ENCODE measurements at places on chromosomes 1 and 21.

- no peak for DNase-seq
Measured at GRCh38 chr1:186839041-186839400, 10.3 kb downstream of the PLA2G4A start.

GRCh38 chr1:33902486-33903209 lies 38.8 kb downstream of the HMGB4 start:
- DNase-seq, result no peak

- DNase-seq, result no peak
Measured at GRCh38 chr21:34970167-34970500, 79.0 kb downstream of the RUNX1 start.

- no peak for DNase-seq
Measured at GRCh38 chr1:181175356-181175910, 86.9 kb downstream of the IER5 start.

GRCh38 chr1:31417148-31417547 lies 4.1 kb downstream of the SERINC2 start:
- DNase-seq, result no peak

GRCh38 chr1:39086386-39086785 lies 60.2 kb downstream of the NDUFS5 start:
- DNase-seq, result no peak

GRCh38 chr1:28860332-28861073 lies 48.5 kb downstream of the OPRD1 start:
- DNase-seq, result no peak

- DNase-seq, result no peak
Measured at GRCh38 chr1:90616395-90616794, 100.7 kb downstream of the BARHL2 start.

GRCh38 chr1:56472860-56473259 lies 106.5 kb downstream of the PLPP3 start:
- no peak for DNase-seq

- DNase-seq, result no peak
Measured at GRCh38 chr1:116228511-116228910, 117.3 kb downstream of the MAB21L3 start.

DNA sequence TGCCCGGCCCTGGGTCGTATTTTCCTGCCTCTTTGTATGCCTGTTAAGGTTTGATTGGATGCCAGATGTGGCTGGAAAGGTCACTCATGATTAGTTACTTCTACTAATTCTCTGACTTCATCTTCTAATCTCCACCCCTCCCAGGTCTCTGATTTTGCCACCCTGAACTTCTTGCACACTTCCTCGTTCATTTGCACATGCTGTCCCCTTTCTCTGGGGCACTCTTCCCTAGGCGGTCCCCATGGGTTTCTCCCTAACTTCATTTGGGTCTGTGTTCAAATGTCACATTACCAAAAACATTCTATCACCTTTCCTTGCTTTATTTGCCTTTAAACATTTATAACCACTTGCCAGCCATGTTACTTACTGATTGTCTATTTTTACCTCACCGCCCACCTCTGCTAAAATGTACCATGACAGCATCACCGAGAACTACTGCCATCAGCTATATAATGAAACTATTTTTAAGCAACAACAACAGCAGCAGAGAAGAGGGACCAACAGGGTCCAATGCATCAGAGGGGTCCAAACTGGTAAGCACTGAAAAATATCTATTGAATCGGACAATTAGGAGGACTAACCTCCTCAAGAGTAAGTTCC lies 45.8 kb upstream of the FMOD start:
- DNase-seq, result no peak

DNA sequence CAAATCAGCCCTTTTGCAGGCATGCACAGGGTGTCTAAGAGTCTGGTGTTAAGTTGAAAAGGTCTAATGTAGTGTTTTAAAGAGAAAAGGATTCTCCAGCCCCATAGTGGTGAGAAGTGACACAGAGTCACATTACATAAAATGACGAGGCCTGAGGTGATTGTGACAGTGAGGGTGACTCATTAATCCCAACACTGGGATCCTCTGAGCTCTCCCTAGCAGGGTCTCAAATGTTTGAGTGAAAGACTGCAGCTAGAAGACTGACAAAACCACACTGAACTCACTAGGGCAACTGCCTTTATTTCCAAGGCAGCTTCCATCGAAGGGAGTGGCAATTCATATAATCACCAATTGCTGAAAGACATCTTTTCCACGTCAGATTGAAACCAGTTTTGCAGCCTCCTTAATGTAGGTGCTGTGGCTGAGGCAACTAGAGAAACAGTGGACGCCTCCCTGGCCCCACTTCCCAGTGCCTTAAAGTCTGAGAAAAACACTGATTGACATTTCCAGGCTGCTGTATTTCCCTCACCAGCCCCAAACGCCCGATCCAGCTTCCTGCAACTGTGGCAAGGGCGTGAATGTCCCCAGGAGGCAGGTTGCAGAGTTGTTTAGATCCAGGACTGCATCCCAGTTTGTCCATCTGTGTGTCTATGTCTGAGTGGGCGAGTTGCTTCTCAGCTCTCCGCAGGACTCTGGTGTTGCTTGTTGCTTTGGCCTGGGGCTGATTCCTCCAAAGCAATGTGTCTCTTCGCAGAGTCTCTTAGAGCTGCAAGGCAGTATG lies 81.4 kb downstream of the RUNX1 start:
- DNase-seq, result no peak

DNA sequence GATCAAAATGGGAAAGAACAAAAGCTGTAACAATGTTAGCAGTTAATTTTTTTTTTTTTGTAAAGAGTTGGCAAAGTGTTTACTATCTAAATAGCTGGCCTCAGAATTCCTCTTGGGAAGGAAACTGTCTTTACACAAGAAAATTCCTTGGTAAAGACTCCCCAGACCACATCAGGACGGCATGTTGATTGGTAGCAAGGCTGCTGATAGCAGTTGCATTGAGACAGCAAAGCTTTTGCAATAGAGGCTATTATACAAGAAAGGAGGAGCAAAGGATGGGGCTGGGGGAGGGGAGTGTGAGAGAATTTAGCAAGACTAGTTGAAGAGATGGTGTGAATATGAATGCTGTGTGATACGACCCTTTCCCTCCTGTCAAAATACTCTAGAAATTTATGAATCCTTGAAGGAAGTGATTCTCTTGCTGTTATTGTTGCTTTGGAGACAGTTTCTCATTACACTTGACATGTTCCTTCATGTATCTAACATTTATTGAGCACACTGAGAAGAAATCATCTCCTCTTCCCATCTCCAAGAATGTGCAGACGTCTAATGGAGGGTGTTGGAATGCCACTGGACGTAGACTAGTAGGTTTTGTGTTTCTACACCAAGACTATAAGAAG lies 355.6 kb downstream of the SIPA1L2 start:
- DNase-seq, result peak; percentile 9

GRCh38 chr1:9996624-9997582 lies at the start of gene RBP7:
TSS of gene RBP7 (plus strand) at chr1:9997228. CDS start at chr1:9997259, 31 bp downstream.
- no peak for DNase-seq

DNA sequence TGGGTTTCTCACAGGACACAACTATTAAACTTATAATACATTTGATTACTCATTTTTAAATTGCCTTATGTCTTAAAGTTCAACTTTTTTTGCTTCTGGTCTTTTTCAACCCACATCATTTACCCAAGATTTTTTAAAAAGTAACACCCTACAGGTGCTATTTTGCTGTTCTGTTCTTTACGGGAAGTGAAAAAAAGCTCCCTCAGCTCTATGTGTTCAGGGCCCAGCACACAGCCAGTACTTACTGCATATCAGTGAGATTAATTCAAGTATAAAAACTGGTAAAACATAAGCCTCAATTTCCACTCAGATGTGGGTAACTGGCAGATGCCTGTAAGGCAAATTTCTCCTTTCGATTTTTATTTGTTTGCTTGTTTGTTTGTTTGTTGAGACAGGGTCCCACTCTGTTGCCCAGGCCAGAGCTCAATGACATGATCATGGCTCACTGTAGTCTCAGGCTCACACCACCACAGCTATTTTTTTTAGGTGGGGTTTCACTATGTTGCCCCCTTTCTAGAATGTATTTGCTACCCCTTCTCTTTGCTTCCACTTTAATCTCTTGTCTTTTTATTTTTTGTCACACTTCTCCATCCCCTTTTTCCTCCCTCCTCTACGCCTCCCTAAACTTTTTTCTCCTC lies 20.3 kb downstream of the RNASEL start:
- DNase-seq, result no peak

- DNase-seq, result no peak
Measured at GRCh38 chr1:201348211-201348566, 29.3 kb downstream of the TNNT2 start.

DNA sequence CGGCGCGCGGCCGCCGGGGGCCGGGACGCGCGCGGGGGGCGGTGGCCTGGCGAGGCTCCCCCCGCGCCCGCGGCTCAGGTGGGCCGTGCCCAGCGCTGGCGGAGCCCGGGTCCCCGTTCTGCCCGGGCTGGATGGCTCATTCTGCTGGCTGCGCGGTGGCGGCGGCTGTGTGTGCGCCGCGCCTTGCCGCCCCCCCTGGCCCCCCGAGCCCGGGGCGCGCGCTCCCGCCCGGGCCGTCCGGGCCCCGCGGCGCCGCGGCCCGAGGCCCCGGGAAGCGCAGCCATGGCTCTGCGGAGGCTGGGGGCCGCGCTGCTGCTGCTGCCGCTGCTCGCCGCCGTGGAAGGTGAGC lies at the start of gene EPHB2:
EPHB2 (plus strand) TSS at position 139 of the 349 bp plus-strand sequence; CDS start at position 283, 144 bp downstream.
- no peak for DNase-seq

- no peak for DNase-seq
Measured at GRCh38 chr1:200233393-200233792, 176.4 kb downstream of the ZNF281 start.

GRCh38 chr1:76627901-76628300 lies 239.4 kb upstream of the ST6GALNAC5 start:
- DNase-seq, result no peak
